ENCODE measurements at places on chromosomes 1 and 21.

DNA sequence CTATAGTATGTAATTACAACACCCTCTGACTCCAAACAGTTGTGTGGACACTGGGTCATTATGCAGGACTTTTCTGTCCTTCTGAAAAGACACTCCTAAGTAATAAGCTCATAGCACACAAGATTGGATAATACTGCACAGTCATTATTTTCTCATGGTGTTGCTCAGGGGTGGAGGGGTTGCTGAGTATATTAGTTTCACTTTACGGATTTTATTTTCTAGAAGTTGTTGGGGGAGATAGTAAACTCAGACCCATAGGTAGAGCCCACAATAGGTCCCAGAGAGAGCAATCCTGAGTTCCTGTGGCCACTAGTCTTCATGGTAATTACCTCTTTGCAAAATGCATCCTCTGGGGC, 53.4 kb downstream of the DUSP10 start:
- H3K4me1 ChIP-seq: no peaks in the 10 kb centered on the region
- no peaks in the 10 kb centered on the region for H3K36me3 ChIP-seq
- no peak for DNase-seq
- no peak overlapping the region for H3K4me3 ChIP-seq
- no peak overlapping the region for H3K27ac ChIP-seq

GRCh38 chr1:156076609-156077429, 5.4 kb downstream of the MEX3A start:
- H3K4me3 ChIP-seq: peak overlapping the region; percentile 54
- DNase-seq: no peak
- H3K4me1 ChIP-seq: peaks cover 52% of the 10 kb centered on the region
- H3K27ac ChIP-seq: no peak overlapping the region
- H3K27me3 ChIP-seq: no peaks in the 10 kb centered on the region

- peak overlapping the region; percentile 46 for H3K27ac ChIP-seq
- H3K36me3 ChIP-seq: no peaks in the 10 kb centered on the region
- peaks cover 5% of the 10 kb centered on the region for H3K27me3 ChIP-seq
- no peak for DNase-seq
- H3K4me1 ChIP-seq: peaks cover 17% of the 10 kb centered on the region
- H3K4me3 ChIP-seq: peak overlapping the region; percentile 85
These were observed 1.4 kb downstream of the DVL1 start for GRCh38 chr1:1347663-1348419.

GRCh38 chr1:220195701-220196100, 76.6 kb downstream of the RAB3GAP2 start:
- no peak for DNase-seq
- no peak overlapping the region for H3K27ac ChIP-seq
- H3K27me3 ChIP-seq: no peaks in the 10 kb centered on the region
- peaks cover 12% of the 10 kb centered on the region for H3K36me3 ChIP-seq
- H3K4me3 ChIP-seq: no peak overlapping the region

- no peak for DNase-seq
- H3K36me3 ChIP-seq: no peaks in the 10 kb centered on the region
- H3K27ac ChIP-seq: no peak overlapping the region
- H3K27me3 ChIP-seq: peaks cover 5% of the 10 kb centered on the region
- no peak overlapping the region for H3K4me3 ChIP-seq
- no peaks in the 10 kb centered on the region for H3K4me1 ChIP-seq
These were observed 60.4 kb upstream of the ENAH start for GRCh38 chr1:225713281-225713680.

DNA sequence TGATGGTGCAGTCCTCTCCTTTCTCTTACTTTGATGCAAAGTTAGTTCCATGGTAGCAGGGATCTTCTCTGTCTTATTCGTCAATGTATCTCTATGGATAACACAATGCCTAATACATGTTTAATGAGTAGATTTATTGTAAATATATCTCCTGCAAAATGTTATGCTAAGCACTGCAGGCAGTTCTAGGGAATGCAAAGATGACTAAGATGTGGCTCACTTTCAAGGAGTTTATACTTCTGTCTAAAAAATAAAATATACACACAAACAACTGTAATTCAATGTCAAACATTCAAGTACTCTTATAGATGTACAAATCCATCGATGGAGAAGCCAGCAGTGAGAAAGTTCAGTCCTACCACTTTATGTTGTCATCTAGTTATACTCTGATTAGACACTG, 194.3 kb downstream of the KCTD3 start:
- H3K4me3 ChIP-seq: no peak overlapping the region
- H3K36me3 ChIP-seq: no peaks in the 10 kb centered on the region
- DNase-seq: no peak
- no peaks in the 10 kb centered on the region for H3K4me1 ChIP-seq
- peaks cover 7% of the 10 kb centered on the region for H3K27me3 ChIP-seq

- H3K27me3 ChIP-seq: peaks cover 3% of the 10 kb centered on the region
- H3K36me3 ChIP-seq: no peaks in the 10 kb centered on the region
- no peak overlapping the region for H3K4me3 ChIP-seq
- H3K27ac ChIP-seq: no peak overlapping the region
- peaks cover 8% of the 10 kb centered on the region for H3K4me1 ChIP-seq
- DNase-seq: no peak
These were observed 107.9 kb downstream of the SUSD4 start for GRCh38 chr1:223256034-223256433.

- no peak overlapping the region for H3K4me3 ChIP-seq
- no peaks in the 10 kb centered on the region for H3K36me3 ChIP-seq
- H3K27ac ChIP-seq: no peak overlapping the region
- no peak for DNase-seq
These were observed 30.6 kb downstream of the EPS15 start for GRCh38 chr1:51488372-51489050.

DNA sequence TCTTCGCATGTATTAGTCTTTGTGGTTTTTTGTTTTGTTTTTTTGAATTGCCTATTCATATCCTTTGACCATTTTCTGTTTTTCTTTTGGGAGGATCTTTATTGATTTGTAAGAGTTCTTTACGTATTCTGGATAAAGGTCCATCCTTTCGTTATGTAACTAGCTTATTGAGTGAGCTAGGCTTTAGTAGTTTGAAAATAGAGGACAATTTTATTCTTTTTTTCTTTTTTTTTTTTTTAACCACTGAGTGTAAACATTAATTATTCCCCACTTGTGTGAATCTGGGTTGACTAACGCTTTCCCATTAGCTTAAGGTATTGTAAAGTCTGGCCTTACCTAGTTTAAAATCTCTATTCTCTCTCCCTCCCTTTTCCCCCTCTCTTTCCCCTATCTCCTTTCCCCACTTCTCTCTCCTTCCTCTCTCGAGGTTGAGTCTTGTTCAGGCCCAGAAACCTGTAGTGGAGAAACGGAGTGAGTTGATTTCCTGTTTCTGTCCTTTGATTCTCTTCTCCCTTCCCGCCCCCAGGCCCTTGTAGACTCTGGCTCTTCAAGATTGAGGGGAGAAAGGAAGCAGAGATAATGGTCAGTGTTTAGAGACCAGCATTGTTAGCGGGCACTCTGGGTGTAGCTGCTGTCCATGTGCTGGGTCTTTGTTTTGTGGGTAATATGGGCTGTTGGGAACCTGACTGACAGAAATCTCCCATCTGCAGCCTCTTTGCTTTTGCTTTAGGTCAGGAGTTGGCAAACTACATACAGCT, 1.5 kb downstream of the MORC3 start:
- H3K4me3 ChIP-seq: peak overlapping the region; percentile 91
- DNase-seq: no peak
- H3K36me3 ChIP-seq: peaks cover 23% of the 10 kb centered on the region
- H3K27me3 ChIP-seq: peaks cover 6% of the 10 kb centered on the region
- peak overlapping the region; percentile 96 for H3K27ac ChIP-seq
- peaks cover 12% of the 10 kb centered on the region for H3K4me1 ChIP-seq

DNA sequence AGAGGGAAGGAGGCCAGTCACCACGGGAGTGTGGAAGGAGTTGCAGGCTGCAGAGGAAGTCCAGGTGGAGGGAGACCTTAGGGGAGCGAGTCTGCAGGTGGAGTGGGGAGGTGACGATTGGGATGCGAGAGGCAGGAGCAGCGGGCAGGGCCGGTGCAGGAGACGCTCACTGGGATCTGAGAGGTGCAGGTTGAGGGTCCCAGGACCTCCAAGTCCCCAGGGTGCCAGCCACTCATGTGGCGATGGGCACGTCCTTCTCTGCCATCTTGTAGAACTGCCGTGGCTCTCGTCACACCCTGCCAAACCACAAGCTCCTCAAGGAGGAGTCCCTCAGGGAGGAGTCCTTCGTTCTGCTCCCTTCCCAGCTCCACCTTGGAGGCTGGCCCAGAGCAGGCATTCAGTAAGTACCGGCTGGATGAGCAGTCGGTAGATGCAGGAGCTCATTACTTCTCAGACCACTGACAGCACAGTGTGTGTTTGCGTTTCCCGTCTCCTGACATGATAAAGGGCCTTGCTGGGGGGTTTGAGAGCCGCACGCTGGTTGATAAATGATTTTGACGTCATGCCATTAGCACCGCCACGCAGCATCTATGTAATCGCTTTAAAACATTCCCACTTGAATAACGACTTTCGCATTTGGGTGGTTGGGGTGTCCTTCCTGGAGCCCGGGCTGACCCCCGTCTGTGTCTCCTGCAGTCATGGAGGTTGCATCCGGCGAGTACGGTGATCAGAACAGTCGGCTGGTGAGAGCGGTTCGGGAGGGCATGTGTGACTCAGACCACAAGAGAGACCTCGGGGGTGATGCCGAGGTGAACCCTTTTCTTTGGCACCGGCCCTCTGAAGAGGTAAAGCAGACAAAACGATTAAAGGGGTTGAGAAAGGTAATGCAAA, 27.8 kb downstream of the TFF3 start:
- H3K27ac ChIP-seq: no peak overlapping the region
- H3K36me3 ChIP-seq: peaks cover 6% of the 10 kb centered on the region
- peaks cover 12% of the 10 kb centered on the region for H3K27me3 ChIP-seq
- H3K4me3 ChIP-seq: no peak overlapping the region
- no peak for DNase-seq

GRCh38 chr1:225437710-225438437, 10.0 kb upstream of the LBR start:
- DNase-seq: no peak
- no peak overlapping the region for H3K4me3 ChIP-seq
- H3K36me3 ChIP-seq: no peaks in the 10 kb centered on the region
- H3K27me3 ChIP-seq: no peaks in the 10 kb centered on the region
- H3K4me1 ChIP-seq: peaks cover 11% of the 10 kb centered on the region
- no peak overlapping the region for H3K27ac ChIP-seq

DNA sequence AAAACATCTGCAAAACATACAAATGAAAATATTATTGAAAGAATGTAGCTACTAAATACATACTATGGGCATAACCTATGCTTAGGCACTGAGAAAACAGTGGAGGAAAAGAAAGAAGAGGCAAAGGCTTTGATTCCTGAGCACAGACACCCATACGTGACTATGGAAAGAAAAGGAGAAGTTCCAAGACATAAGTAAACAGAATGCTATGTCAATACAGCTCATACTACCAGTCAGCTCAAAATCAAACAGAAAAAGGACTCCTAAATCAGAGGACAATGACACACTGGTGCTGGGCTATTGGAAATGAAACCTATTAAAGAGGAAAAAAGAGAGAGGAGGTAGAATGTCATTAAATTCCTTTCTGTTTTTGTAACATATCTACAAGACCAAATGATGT, 225.4 kb downstream of the SMYD3 start:
- H3K4me3 ChIP-seq: no peak overlapping the region
- no peaks in the 10 kb centered on the region for H3K27me3 ChIP-seq
- no peak overlapping the region for H3K27ac ChIP-seq
- no peak for DNase-seq
- H3K4me1 ChIP-seq: peaks cover 6% of the 10 kb centered on the region
- no peaks in the 10 kb centered on the region for H3K36me3 ChIP-seq

DNA sequence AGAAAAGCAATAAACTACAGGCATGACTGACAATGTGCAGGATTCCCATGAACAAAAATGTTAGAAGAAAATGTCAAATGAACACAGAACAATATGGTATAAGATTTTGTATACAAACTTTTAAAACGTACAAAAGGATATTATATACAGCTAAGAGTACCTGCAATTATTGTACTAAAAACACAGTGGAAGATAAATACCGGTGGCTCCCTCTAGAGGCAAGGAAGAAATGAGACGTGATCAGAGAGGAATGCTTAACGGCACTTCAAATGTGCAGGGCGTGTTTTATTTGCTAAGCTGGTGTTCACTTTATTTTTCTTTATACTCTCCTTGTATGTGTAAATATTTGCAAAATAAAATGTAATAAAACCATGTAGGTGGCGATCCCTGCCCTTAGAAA, 191.8 kb upstream of the SAMSN1 start:
- no peaks in the 10 kb centered on the region for H3K27me3 ChIP-seq
- no peak overlapping the region for H3K27ac ChIP-seq
- peaks cover 9% of the 10 kb centered on the region for H3K4me1 ChIP-seq
- DNase-seq: no peak

GRCh38 chr1:86419277-86419903, 4.6 kb upstream of the CLCA2 start:
- no peak for DNase-seq
- H3K4me3 ChIP-seq: no peak overlapping the region
- H3K4me1 ChIP-seq: no peaks in the 10 kb centered on the region
- H3K36me3 ChIP-seq: no peaks in the 10 kb centered on the region
- peak overlapping the region; percentile 26 for H3K27ac ChIP-seq
- H3K27me3 ChIP-seq: no peaks in the 10 kb centered on the region

DNA sequence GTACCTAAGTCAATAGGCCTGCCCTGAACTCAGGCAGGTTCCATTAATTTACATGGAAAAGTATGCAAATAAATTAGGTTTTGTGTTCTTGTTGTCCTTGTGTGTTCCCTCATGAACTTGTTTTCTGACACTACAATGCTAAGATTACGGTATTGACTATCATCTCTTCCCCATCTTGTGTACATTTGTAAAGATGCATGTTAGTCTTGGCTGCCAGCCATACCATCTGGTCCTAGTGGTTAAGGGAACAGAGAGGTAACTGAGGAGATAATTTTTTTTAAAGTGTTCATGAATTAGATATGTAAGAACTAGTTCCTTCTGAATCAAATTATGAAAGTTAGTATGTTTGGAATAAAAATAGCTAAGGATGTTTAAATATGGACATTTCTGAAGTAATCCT, 167.6 kb upstream of the ADAMTS5 start:
- peaks cover 4% of the 10 kb centered on the region for H3K4me1 ChIP-seq
- no peaks in the 10 kb centered on the region for H3K27me3 ChIP-seq
- no peaks in the 10 kb centered on the region for H3K36me3 ChIP-seq
- H3K27ac ChIP-seq: no peak overlapping the region
- no peak overlapping the region for H3K4me3 ChIP-seq
- DNase-seq: no peak

DNA sequence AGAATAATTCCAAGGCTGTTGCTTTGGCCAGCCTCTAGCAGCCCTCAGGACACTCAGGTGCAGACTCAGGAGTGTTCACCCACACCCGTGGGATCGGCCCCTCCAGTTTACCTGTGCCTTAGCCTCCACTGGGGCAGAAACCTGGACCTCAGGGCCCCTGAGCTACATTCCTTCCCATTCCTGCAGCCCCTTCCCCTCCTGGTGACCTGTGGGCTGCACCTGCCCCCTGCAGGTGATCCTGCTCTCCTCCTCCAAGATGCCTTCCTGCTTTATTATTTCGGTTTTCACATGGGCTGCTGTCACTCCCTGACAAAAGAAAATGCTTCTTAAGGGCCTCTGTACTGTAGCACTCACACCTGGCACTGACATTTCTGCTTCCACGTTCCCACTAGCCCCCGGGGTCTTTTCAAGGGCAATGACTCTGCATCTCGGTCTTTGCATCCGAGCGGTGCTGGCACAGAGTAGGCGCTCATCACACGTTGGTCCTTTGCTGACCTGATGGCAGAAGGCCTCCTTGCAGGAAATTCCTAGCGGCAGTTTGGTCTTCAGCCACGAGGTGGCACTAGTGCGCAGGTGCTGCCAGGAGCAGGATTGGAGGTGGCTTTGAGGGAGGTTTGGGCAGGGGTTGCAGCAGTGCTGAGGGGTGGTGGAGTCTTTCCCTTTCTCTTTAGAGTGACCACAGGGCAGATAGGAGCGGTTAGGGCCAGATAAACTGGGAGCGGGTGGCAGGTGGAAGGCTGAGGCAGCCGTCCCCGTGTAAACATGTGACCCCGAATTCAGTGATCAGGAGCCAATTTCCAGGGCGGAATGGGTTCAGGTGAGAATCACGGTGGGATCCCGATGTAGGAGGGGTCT, 25.3 kb upstream of the ETV3 start:
- peaks cover 12% of the 10 kb centered on the region for H3K4me1 ChIP-seq
- peaks cover 2% of the 10 kb centered on the region for H3K27me3 ChIP-seq
- DNase-seq: peak; percentile 82
- peak overlapping the region; percentile 52 for H3K4me3 ChIP-seq
